ENCODE measurements at places on chromosomes 5 and 9. TPM values are rescaled to one million over a fixed set of nuclear protein-coding genes. Genes with fewer than 3 reads are reported as not detected.

DNA sequence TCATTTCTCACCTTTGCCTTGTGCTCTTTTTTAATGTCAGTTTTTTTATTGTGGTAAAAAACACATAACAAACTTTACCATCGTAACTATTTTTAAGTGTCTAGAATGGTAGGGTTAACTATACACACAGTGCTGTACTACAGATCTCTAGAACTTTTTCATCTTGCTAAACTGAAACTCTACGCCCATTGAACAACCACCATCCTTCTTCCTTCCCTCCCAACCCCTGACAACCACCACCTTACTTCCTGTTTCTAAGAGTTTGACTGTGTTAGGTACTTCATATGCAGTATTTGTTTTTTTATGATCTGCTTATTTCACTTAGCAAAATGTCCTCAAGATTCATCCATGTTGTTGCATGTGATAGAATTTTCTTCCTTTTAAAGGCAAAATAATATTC lies 54.9 kb downstream of the PSAT1 start:
- no peak overlapping the region for H3K27ac ChIP-seq
- no peak overlapping the region for H3K4me3 ChIP-seq
- no peaks in the 10 kb centered on the region for H3K27me3 ChIP-seq
- no peaks in the 10 kb centered on the region for H3K36me3 ChIP-seq
- no peak for DNase-seq

DNA sequence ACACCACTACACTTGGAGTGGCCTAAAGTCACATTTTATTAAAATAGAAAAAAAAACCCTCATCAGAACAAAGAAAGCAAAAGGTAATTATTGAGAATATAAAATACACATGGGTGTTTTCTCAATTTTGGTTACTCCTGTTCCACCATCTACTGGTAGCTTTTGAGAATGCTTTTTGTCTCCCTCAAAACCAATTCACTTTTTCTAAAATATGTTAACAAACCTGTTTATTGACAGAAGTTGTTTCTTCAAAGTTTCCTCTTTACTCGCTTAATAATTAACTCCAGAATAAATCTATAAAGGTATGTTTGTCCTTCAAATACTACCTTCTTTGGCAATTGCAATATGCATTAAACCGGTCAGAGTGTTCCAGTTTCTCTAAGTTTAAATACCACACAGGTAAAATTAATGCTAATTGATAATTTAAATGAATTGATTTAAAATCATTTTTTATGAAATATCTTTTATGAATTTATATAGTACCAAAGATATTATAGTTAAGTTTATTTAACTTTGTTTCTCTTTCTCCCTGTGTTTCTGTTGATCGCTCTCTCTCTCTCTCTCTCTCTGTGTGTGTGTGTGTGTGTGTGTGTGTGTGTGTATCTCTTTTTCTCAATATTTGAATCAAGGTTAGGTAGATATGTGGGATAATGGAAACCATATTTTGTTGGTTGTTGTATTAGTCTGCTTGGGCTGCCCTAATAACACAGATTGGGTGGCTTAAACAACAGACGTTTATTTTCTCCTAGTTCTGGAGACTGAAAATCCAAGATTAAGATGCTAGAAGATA lies 487.4 kb downstream of the PRDM9 start:
- H3K4me3 ChIP-seq = no peak overlapping the region
- no peaks in the 10 kb centered on the region for H3K36me3 ChIP-seq
- H3K4me1 ChIP-seq = no peaks in the 10 kb centered on the region
- no peaks in the 10 kb centered on the region for H3K27me3 ChIP-seq
- no peak overlapping the region for H3K27ac ChIP-seq
- DNase-seq = no peak

DNA sequence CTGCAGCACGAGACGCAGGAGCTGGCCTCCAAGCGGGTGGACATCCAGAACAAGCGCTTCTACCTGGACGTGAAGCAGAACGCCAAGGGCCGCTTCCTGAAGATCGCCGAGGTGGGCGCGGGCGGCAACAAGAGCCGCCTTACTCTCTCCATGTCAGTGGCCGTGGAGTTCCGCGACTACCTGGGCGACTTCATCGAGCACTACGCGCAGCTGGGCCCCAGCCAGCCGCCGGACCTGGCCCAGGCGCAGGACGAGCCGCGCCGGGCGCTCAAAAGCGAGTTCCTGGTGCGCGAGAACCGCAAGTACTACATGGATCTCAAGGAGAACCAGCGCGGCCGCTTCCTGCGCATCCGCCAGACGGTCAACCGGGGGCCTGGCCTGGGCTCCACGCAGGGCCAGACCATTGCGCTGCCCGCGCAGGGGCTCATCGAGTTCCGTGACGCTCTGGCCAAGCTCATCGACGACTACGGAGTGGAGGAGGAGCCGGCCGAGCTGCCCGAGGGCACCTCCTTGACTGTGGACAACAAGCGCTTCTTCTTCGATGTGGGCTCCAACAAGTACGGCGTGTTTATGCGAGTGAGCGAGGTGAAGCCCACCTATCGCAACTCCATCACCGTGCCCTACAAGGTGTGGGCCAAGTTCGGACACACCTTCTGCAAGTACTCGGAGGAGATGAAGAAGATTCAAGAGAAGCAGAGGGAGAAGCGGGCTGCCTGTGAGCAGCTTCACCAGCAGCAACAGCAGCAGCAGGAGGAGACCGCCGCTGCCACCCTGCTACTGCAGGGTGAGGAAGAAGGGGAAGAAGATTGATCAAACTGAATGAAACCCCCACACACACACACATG lies 654 bp downstream of the PURA start:
- H3K4me1 ChIP-seq = peaks cover 20% of the 10 kb centered on the region
- H3K4me3 ChIP-seq = peak overlapping the region; percentile 64
- DNase-seq = peak; percentile 49

DNA sequence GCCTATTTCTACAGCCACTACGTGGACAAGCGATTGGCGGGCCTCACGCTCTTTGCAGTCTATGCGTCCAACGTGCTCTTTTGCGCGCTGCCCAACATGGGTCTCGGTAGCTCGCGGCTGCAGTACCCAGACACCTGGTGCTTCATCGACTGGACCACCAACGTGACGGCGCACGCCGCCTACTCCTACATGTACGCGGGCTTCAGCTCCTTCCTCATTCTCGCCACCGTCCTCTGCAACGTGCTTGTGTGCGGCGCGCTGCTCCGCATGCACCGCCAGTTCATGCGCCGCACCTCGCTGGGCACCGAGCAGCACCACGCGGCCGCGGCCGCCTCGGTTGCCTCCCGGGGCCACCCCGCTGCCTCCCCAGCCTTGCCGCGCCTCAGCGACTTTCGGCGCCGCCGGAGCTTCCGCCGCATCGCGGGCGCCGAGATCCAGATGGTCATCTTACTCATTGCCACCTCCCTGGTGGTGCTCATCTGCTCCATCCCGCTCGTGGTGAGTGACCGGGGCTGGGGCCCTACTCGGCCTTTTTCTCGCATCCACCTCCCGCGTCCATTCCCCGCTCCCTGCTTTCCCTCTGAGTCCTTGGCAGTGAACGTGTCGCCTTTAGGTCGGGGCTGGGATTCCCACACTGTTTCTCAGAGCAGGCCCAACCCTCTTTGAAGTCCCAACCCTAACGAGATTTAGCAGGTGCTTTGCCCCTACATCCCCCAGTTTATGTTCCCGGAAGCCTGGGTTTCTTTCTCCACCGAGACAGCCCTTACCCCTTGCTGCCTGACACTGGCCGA lies 1.8 kb downstream of the PTGER4 start:
- H3K27me3 ChIP-seq = no peaks in the 10 kb centered on the region
- no peaks in the 10 kb centered on the region for H3K36me3 ChIP-seq
- no peak for DNase-seq

DNA sequence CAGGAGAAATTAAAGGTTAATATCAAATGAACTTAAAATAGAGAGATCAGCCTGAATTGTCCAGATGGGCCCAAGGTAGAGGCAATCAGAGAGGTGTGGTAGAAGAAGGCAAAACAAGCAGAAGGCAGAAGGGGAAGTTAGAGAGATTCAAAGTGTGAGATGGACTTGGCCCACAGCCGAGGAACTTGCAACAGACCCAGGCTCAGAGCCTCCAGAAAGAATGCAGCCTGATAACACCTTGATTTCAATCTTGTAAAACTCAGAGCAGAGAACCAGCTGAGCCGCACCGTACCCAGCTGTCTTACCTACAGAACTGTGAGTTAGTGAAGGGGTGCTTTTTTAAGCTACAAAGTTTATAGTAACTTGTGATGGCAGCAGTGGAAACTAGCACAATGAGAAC lies 190.9 kb downstream of the RFK start:
- DNase-seq = no peak
- H3K4me1 ChIP-seq = no peaks in the 10 kb centered on the region
- no peaks in the 10 kb centered on the region for H3K36me3 ChIP-seq
- H3K27me3 ChIP-seq = no peaks in the 10 kb centered on the region
- no peak overlapping the region for H3K27ac ChIP-seq

- H3K27me3 ChIP-seq = no peaks in the 10 kb centered on the region
- no peak overlapping the region for H3K4me3 ChIP-seq
- H3K36me3 ChIP-seq = no peaks in the 10 kb centered on the region
- no peak for DNase-seq
These were observed 104.8 kb downstream of the RXRA start for GRCh38 chr9:134431095-134431494.

DNA sequence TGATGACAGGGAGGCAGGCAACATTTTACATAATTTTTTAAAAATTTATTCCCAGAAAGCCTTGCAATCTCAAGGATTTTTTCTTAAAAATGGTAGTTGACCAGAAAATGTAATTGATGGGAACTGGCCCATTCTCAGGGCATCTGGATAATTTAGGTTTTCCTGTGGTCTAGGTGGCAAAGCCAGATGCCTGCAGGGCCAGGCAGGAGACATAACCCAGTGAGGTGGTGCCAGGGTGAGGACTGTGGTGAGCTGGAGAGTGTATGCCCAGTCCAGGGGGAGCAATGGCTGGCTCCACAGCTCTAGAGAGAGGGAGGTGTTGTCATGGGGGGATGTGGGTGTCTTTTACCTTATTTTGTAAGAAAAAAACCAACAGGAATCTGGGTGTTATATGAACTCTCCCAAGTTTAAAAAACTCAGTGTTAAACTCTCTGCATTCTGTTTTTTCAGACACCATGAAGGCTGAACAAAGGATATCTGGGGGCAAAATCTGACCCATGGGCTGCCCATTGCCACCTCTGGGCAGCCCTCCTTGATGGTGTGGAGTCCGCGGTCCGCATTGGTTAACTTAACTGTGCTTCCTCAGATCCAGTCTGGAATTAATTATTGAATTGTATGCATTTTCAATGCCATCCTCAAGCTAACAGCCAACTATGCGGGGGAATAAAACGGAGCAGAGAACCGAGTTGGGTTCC lies 43.9 kb downstream of the BOD1 start:
- no peak overlapping the region for H3K27ac ChIP-seq
- H3K27me3 ChIP-seq = peaks cover 2% of the 10 kb centered on the region
- no peaks in the 10 kb centered on the region for H3K36me3 ChIP-seq
- H3K4me1 ChIP-seq = peaks cover 2% of the 10 kb centered on the region

DNA sequence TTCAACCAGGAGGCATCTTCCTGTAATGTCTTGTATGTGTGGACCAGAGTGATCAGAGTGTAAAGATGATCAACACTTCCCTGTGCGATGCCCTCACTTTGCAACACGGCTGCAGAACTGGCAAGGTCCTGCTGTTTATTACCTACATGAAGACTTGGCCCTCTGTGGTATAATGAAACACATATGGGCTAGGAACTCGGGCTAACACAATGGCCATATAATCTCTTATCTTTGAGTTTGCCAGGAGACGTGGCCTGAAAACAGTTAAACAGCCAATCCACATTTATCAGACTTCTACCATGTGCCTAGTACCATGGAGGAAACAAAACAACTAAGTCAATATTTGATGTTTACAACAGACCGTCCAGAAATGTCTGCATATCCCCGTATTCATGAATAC lies 145.5 kb downstream of the ZNF462 start:
- no peak overlapping the region for H3K4me3 ChIP-seq
- no peak overlapping the region for H3K27ac ChIP-seq
- no peaks in the 10 kb centered on the region for H3K4me1 ChIP-seq
- peaks cover 21% of the 10 kb centered on the region for H3K36me3 ChIP-seq

- H3K4me3 ChIP-seq = no peak overlapping the region
- H3K36me3 ChIP-seq = no peaks in the 10 kb centered on the region
- H3K4me1 ChIP-seq = peaks cover 11% of the 10 kb centered on the region
- no peaks in the 10 kb centered on the region for H3K27me3 ChIP-seq
These were observed 64.9 kb downstream of the MARCHF3 start for GRCh38 chr5:126965487-126965886.

DNA sequence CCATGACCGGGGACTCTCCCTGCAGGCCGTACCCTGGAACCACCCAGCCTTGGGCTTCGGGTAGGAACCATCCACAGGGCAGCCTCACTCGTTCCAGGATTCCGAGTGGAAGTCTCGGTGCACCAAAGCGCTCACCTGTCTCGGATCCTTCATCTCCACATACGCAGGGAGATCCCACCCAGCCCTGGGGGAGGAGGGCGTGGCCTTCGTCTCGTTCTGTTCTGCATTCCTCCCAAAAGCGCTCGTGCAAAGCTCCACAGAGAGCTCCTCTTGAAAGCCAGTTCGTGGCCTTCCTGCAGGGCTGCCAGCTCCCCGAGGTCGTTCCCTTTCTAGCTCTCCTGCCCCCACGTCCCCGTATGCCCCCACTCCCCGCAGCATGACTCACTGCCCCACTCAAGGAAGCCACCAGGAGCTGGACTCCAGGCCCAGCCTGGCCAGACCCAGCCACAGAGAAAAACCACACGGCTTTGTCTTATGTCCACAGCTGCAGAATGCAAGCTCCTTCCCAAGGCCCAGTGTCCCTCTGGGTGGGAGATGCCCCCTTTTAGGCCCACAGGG lies 65.0 kb upstream of the SARDH start:
- no peak overlapping the region for H3K4me3 ChIP-seq
- H3K4me1 ChIP-seq = peaks cover 8% of the 10 kb centered on the region
- peak; percentile 61 for DNase-seq
- H3K27me3 ChIP-seq = no peaks in the 10 kb centered on the region
- no peak overlapping the region for H3K27ac ChIP-seq

DNA sequence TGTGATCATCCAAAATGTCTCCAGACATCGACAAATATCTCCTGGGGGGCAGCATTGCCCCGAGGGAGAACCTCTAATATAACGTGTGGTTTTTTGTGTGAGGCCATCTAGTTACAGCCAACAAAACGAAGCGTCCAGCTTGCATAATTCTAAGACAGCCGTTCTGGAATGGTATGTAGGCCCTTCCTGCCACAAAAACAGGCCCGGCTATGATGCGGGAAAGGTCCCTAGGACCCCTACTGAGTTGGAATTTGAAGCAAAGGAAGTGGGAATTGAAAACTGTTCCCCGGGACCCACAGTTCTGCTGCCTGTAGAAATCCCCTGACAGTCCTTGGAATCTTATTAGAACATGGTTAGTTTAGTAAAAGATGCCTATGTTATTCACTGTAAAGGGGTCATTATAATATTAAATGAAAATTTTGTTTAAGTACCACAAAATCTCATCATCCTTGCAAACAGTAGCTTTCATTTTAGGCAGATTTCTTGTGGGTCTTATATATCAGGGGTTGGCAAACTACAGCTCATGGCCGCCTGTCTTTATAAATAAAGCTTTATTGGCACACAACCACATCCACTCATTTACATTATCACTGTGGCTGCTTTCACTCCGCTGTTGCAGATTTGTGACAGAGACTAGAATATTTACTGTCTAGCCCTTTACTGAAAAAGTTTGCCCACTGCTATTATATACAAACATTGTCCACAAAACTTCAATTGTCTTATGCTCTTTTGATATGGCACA lies 70.7 kb downstream of the MSX2 start:
- peak; percentile 69 for DNase-seq
- no peaks in the 10 kb centered on the region for H3K36me3 ChIP-seq
- no peaks in the 10 kb centered on the region for H3K27me3 ChIP-seq
- H3K4me1 ChIP-seq = peaks cover 8% of the 10 kb centered on the region
- H3K27ac ChIP-seq = peak overlapping the region; percentile 11

The SERF1A gene
- total RNA-seq = 5.5 TPM

The PCDHGB4 gene
- 13.6 TPM for total RNA-seq

The RNF208 gene
- 4.9 TPM for total RNA-seq

The TRPM3 gene
- 0.22 TPM for total RNA-seq

The ABLIM3 gene
- 3.9 TPM for total RNA-seq

The MEIKIN gene
- not detected for total RNA-seq

The FLT4 gene
- total RNA-seq = 7.2 TPM

The GRXCR2 gene
- total RNA-seq = not detected
